ENCODE measurements at places on chromosomes 13 and 19. TPM values are rescaled to one million over a fixed set of nuclear protein-coding genes. Genes with fewer than 3 reads are reported as not detected.

Gene SHISA7
- not detected for total RNA-seq

Gene CGB8
- total RNA-seq, result not detected

Gene IQCN
- total RNA-seq, result 9.1 TPM

Gene EBI3
- 7.4 TPM for total RNA-seq

Gene CYSLTR2
- 0.44 TPM for total RNA-seq

Gene ZGLP1
- total RNA-seq, result 21.6 TPM

GRCh38 chr13:41673640-41674039 lies 216.3 kb downstream of the RGCC start:
- no peaks in the 10 kb centered on the region for H3K27me3 ChIP-seq
- H3K4me3 ChIP-seq, result no peak overlapping the region
- no peak for DNase-seq
- H3K4me1 ChIP-seq, result no peaks in the 10 kb centered on the region
- no peaks in the 10 kb centered on the region for H3K36me3 ChIP-seq
- no peak overlapping the region for H3K27ac ChIP-seq

GRCh38 chr19:16125737-16126495 lies 14.2 kb downstream of the RAB8A start:
- peaks cover 96% of the 10 kb centered on the region for H3K36me3 ChIP-seq
- H3K27me3 ChIP-seq, result no peaks in the 10 kb centered on the region
- H3K4me1 ChIP-seq, result no peaks in the 10 kb centered on the region
- H3K4me3 ChIP-seq, result no peak overlapping the region
- H3K27ac ChIP-seq, result no peak overlapping the region
- DNase-seq, result no peak

DNA sequence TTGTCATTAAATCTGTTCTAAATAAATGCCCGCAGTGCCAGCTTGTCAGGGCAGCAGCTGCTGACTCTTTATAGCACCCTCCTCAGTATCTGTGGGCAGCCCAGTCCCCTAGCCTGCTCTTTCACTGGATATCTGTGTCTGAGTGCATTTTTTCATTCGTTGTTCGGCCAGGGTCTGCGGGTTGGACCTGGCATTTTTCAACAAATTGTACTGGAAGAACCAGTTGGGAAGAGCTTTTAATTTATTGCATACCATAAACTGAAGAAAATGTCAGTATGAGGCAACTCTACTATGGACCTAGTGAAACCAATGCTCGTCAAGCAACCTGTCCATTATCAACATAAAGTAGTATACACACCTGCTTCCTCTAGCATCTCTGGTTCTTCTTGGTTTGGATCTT lies 8.6 kb downstream of the NLRP13 start:
- H3K27ac ChIP-seq, result no peak overlapping the region
- no peaks in the 10 kb centered on the region for H3K27me3 ChIP-seq
- H3K4me3 ChIP-seq, result no peak overlapping the region

- no peaks in the 10 kb centered on the region for H3K27me3 ChIP-seq
- no peak overlapping the region for H3K4me3 ChIP-seq
- peak overlapping the region; percentile 94 for H3K27ac ChIP-seq
- peaks cover 68% of the 10 kb centered on the region for H3K4me1 ChIP-seq
These were observed 6.0 kb downstream of the DBP start for GRCh38 chr19:48631225-48631624.
